NCI-H1694 (cell line): ENCODE measurements at places on chromosomes 1 and 21.
A peak's percentile ranks its signal among the peaks of the same experiment; 100 is the strongest.

GRCh38 chr1:9239622-9240401 is 5.2 kb downstream of the H6PD start:
- no peak for DNase-seq

DNA sequence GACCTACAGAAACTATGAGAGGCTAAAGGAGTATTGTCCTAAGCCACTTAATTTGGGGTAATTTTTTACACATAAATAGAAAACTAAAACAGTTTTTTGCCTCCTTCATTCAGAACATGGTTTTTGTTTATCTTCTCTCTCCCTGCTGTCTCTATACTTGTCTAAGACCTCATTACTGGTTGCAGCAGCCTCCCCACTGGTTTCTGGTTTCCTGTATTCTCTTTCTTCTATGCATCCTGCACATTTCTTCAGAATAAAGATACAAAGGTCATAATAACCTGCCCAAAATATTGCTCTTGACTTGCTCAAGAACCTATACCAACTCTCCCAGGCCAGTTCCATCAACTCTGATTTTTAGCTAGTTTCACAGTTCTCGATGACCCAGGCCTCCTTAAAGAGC is 19.8 kb upstream of the BOLA1 start:
- no peak for DNase-seq

DNA sequence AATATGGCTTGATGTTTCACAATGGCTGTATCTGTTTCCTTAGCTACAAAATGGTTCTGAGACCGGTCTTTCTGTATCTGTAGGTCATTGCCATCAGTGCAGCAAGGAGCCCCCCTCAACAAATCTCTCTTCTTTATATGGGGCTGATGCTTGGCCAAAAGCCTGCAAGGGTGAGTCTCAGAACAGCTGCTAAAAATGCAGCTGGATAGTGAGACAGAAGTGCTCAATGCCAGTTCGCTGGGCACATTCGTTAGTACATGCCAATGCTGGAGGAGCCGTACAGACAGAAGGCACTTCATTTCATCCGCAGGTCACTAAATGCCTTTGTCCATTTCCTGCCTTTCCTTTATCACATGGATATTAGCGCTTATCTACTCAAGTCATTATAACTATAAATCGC is 67.3 kb downstream of the RUNX1 start:
- DNase-seq: no peak

DNA sequence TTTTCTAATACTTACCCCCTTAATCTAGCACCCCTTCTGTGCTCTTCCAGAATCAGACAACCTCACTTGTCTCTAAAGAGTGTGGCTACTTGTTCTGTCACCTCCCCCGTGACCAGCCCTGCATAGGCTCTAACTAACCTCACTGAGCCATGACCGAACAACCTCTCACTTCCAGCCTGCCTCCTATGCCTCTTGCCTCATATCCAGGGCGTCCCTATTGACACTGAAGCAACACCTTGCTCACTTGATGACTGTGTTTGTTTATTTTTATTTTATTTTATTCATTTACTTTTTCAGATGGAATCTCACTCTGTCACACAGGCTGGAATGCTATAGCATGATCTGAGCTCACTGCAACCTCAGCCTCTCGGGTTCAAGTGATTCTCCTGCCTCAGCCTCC is 235.1 kb upstream of the B3GALT2 start:
- no peak for DNase-seq

DNA sequence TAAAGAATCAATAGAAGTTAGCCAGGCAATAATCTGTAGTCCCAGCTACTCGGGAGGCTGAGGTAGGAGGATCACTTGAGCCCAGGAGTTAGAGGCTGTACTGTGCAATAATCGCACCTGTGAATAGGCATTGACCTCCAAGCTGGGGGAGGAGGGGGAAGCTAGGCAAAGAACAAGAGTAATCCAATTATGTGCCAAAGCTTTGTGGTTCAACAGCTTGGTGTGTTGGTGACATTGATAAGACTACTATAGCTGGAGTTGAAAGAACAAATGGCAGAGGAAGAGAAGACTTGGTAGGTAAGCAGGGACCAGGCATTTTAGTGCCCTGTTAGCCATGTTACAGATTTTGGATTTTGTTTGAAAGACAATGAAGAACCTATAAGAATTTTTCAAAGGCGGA is 2.1 kb upstream of the TMCO2 start:
- DNase-seq: no peak

DNA sequence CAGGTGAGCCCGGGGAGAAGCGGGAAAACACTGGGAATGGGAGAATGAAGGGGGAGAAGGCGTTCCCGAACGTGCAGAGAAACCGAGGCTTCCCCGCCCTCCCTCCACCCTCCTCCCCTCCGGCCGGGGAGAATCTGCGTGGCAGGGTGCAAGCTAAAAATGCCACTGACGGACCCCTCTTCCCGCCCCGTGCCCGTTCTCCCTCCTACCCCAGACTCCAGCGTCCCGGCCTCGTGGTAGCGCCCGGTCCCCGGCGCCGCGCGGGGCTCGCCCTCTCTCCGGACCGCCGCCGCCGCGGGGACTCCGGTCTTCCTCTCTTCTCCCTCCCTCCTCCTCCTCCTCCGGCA is 81.6 kb upstream of the AK4 start:
- no peak for DNase-seq

GRCh38 chr21:42637267-42638041 is 16.0 kb upstream of the PDE9A start:
- no peak for DNase-seq

DNA sequence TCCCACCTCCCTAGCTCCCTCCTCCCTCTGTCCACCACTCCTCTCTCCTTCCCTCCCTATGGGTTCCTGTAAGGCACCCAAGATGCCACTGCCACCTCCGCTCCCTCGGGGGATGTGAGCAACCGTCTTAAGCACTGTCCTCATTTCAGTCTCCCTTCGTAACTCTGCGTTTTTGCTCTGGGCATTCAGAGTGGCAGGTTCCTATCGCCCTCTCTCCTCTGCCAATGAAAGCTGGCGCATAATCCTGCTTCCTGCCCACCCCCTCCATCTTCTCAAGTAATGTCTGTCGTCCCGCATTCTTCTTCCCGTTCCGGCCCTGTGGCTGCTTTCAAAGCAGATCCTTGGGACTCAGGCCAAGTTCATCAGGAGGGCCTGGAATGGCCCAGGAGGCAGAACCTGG is 253.9 kb upstream of the TMEM51 start:
- no peak for DNase-seq

GRCh38 chr21:41483415-41483814 is 24.5 kb downstream of the TMPRSS2 start:
- DNase-seq: no peak

- no peak for DNase-seq
These were observed 114.8 kb upstream of the CSF3R start for GRCh38 chr1:36597514-36597913.

DNA sequence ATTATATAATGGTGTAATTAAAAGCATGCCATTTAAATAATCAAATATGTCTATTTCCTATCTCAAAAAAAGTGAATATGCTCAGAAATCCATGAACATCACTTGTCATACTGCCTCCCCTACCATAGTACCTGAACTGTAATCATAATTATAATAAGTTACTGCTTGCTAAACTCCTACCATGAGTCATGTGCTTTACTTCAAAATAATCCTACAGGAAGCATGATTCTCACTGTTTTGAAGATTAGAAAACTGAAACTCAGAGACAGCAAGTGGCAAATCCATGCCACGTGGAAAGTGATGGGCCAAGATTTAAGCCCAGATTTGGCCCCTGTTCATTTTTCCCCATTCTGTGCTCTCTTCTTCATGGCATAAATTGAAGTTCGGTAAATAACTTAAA is 5.2 kb downstream of the LRRC7 start:
- no peak for DNase-seq

- no peak for DNase-seq
These were observed 86.4 kb downstream of the SYF2 start for GRCh38 chr1:25145775-25146393.

- DNase-seq: no peak
These were observed 107.6 kb upstream of the ETV3 start for GRCh38 chr1:157245823-157246222.

DNA sequence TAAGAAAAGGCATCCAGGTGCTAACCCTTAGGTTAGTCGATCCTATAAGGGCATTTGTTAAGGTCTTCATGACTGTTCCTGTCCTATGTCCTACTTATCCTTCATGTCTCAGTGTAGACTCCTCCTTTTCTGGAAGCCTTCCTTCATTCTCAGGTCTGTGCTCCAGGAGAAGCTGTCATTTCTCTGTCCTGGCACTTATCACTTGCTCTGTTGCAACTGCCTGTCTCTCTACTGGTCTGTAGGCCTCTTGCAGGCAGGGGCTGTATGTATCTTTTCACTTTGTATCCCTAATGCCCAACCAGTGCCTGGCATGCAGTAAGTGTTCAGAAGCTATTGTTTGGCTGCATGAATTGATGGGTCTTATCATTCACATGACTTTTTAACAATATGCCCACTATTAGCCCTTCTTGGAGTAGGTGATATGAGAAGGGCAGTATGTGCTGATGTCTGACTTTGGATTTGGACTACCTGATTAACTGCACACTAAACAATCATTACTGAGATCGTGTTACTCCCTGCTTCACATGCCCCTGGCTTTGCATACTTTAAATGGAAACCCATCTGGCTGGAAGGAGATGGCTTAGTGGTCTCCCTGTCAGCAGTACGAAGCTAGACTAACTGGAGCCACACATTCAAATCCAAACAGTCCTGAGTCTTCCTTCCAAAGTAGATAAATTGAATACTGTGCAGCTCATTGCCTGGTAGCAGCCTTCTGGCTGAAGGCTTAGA is 88.8 kb downstream of the RGL1 start:
- DNase-seq: no peak

DNA sequence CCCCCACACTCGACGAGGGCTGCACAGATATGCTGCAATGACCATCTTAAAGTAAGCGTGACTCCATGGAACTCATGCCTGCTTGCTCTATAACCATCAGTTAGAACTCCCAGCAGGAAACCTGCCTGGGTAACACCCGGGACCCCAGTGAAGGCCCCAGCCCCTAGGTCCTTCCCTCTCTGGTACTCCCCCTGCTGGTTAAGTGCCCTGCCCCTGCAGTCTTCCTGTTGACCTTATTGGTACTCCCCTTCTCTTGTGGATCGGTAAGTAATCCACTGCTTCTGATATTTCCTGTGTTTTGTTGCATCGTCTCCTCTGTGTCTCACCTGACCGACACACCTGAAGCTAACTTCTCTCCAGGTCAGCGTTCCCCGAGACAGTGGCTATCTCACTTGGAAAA is 104.8 kb upstream of the COG2 start:
- peak; percentile 46 for DNase-seq

GRCh38 chr1:40592107-40592803 is 60.8 kb downstream of the ZNF684 start:
- peak; percentile 48 for DNase-seq

DNA sequence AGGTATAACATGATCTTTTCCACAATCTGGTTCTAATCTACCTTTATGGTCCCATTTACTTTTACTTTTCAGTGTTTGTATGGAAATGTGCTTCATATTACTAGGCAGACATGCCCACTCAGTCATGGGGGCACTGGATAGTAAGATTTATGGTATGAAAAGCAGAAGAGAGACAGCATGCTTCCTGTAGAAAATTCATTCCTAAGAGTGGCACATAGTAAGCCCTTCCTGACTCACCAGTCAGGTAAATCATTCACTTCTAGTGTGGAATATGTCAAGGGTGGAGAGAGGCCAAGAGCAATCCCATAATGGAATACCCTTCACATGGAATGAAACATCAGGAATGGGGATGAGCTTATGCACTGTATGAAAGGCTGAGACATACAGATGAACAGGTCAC is 49.5 kb upstream of the BCL10 start:
- DNase-seq: no peak

DNA sequence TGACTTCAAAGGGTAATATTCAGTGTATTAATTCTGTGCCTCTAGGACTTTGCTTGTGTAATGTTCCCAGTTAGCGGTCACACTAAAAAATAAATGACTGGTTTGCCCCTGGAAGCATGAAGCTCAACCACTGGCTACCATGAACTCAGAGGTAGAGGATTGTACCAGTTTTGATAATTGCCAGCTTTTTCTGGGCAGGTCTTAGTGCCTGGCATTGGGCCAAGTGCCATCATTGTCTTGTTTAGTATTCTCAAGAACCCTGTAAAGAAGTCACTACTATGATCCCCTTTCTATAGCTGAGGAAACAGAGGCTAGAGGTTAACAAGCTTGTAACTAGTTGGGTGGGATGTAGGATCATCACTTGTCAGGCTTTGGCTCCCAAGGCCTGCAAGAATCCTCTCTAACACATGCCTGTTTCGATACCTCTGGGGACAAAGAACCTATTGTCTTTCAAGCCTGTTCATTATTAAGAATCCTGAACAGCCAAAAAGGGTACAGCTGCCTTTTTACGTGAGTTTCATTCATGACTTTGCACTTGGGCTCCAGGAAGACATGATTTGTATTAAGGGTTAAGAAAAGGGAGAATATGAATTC is 121.9 kb upstream of the JUN start:
- no peak for DNase-seq

DNA sequence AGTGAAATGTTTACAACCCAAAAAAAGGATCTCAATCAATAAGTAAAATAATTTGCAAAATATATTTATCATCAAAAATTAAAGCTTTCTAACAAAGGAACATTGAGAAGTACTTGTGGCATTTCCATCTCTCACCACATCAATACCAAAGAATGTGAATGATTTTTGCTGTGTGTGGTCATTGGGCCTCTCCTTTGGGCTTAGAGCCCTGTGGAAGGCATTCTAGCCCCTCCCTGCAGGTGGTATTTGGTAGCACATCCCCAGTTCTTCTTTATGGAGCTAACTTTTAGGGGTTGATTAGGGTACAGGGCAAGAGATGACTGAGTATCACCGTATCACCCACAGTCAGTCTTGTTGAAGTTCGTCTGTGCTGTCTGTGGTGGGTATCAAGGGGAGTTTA is 294.1 kb upstream of the SGIP1 start:
- DNase-seq: no peak

DNA sequence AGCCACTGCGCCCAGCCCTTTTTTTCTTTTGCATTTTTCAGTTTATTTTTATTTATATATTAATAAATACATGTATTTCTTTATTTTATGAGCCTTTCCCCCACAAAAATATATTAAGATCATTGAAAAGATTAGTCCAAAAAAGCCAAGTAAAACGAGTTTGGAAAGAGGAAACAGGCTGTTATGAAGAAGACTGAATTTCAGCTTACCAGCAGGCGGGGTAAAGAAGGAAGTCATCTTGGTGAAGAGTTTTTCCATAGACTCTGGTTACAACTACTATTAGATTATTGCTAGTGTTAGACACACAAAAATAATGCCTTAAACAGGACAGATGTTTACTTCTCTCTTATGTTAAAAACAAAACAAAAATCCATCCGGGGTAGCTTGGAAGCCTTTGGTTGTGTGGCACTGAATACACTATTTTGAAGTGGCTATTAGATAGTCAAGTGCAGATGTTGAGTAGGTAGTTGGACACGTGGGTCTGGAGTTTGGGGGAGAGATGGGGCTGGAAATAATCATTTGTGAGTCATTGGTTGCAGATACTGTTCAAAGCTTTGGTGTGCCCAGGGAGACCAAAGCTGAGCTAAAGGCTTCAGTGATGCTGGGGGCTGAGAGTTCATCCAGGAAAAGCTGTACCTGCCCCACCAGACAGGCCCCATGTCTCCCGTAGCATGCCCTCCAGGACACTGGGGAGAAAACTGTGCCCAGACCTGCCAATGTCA is 8.7 kb upstream of the LRRC71 start:
- no peak for DNase-seq
